ENCODE measurements at places on chromosomes 6 and 20.

DNA sequence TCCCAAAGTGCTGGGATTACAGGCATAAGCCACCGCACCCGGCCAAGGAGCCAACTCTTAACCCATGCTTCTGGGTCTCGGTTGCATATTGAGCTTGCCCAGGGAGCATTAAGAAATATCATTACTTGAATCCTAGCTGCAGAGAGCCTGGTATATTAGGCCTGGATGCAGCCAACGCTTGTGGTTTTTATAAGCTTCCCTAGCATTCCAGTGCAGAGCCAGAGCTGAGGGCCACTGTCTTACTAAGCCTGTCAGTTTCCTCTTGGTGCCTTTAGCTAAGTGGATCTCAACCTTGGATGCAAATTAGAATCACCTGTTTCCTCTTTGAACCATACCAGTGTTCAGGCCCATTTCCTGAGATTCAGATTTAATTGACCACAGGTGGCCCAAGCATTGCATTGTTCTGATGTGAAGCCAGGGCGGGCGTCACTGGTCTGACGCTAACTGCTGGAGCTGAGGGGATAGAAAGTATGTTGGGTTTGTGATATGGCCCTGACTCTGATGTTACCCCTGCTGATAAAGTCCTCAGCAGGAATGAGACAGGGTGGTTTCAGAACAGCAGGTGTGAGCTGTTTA lies 76.3 kb downstream of the BTBD3 start:
- DNase-seq, result no peak

GRCh38 chr6:125834348-125834747 lies 43.6 kb downstream of the NCOA7 start:
- no peak for DNase-seq

DNA sequence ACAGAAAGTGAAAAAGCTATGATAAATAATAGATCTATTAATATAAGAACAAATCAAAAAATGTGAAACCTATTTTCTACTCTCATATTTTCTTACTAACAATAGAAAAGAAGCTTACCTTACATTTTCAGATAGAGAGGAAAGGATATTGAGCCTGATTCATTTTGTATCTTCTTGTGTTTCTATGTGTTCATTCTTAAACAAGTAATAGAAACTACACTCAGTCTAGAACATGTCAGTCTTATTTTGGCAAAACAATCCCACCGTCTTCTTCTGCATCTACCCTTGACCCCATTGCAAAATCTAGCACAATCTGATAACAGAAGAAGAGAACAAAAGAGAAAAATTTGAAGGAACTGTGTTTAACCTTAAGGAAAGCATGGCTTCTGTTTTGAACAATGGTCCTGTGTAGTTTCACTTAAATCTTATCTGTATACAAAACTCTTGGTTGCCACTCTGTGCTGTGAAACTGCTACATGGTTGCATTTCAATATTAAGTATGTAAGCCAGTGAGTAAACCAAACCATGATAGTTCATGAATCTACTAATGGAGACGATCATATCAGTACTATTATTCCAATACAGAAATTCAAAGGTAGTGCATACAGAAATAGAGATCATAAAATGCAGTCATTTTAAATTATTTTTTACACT lies 69.5 kb upstream of the LGSN start:
- no peak for DNase-seq

GRCh38 chr20:35320396-35321126 lies 28.3 kb upstream of the FAM83C start:
- DNase-seq, result peak; percentile 85

- DNase-seq, result no peak
Observed at GRCh38 chr20:23955896-23956295, 32.7 kb downstream of the GGTLC1 start.

GRCh38 chr6:89874438-89874837 lies 19.8 kb upstream of the GJA10 start:
- DNase-seq, result no peak

GRCh38 chr6:158686791-158687381 lies 37.0 kb downstream of the SYTL3 start:
- DNase-seq, result no peak

- DNase-seq, result no peak
Observed at GRCh38 chr6:37347670-37348111, 6.1 kb upstream of the RNF8 start.

GRCh38 chr6:151070631-151071051 lies 169.1 kb upstream of the AKAP12 start:
- peak; percentile 50 for DNase-seq

- peak; percentile 5 for DNase-seq
Observed at GRCh38 chr6:89597988-89598387, 40.6 kb downstream of the LYRM2 start.

GRCh38 chr20:33284284-33284683 lies 1.3 kb downstream of the BPIFB1 start:
- DNase-seq, result no peak

DNA sequence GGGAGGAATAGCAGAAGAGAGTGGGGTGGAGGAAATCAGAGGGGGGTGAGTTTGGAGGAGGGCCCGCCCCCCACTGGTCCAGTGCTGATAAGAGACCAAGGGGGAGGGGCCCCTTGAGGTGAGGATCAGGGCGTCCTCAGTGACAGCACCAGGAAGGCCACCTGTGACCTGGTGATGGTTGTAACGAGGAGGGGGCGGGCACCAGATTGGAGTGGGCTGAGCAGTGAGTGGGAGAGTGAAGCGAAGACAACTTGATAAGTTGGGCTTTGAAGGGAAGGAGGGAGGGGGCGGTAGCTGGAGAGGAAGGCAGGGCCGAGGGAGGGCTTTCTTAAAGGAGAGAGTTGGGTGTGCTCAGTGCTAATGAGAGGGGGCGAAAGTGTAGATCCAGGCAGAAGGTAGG lies 30.7 kb downstream of the CDH22 start:
- no peak for DNase-seq

GRCh38 chr6:122746688-122747087 lies 32.8 kb upstream of the FABP7 start:
- DNase-seq, result no peak

DNA sequence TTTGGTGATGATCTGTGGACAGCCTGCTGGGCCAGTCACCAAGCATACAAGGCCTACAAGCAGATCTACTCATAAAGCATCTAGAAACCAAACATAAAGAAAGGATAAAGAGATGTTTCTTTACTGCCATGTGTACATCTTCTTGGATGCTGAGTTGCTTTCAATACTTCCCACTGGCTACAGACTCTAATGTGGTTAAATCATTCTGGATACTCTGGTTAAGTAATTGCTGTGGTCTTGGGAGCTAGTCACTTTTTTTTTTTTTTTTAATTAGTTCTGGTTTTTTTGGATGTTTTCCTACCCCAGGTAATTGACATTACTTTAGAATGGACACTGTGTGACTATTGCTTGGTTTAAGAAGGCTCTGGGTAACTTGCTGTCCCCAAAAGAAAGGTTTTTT lies 215.4 kb upstream of the RUNX2 start:
- DNase-seq, result peak; percentile 61

DNA sequence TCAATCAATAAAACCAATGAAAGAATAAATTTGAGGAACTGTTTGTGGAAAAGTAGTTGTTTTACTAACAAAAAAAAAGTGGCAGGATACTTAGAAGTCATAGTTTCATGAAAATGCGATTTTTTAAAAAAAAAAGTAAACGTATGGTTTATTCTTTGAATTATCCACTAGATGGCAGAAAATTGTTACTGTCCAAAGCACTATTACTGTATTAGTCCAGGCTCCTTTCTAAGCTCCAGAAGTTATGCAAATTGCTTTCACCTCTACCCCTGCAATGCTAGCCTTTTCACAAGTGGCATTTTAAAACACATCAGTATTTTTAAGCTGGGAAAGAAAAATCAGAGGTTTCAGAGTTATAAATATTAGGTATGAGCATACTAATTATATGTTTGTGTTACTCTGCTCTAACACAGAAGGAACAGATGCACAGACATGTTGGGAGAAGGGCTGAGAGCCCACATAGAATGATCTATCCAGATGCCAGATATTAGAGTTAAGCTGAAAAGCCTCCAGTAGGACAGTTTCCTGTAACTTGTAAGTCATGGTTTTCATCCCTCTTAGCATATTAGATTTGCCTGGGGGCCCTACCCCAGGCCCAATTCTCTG lies 63.9 kb downstream of the FHL5 start:
- peak; percentile 36 for DNase-seq

- no peak for DNase-seq
Observed at GRCh38 chr6:80170433-80170832, 64.0 kb downstream of the BCKDHB start.

GRCh38 chr6:20540683-20541082 lies 6.4 kb downstream of the CDKAL1 start:
- peak; percentile 11 for DNase-seq

DNA sequence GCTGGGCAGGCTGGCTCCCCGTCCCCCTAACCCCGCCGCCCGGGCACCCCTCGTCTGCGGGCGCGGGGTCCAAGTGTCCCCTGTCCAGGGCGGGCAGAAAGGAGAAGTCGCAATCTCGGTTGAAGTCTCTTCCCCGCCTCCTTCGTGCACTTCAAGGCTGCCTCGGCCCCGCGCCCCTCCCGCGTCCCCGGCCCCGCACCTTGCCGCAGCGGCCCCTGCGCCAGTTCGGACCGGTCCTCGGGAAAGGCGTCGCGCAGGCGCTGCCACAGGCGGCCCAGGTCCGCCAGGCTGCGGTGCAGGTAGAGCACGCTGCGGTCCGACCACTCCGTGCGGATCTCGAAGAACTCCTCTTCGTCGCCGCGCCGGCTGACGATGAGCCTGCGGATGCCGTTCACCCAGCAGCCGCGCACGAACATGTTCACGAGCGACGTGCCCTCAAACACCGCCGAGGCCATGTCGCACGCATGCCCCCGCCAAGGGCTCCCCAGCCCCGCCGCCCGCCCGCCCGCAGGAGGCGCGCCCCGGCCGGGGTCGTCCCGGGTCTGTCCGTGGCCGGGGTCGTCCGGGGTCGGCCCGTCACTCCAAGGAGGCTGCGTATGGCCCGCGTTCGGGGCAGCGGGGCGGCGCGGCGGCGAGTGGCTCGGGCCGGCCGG lies at the start of gene PXDC1:
Gene PXDC1, minus strand, starts transcription at position 637 of the 653 bp plus-strand sequence. Its CDS starts 182 bp downstream, at position 455.
- DNase-seq, result no peak

DNA sequence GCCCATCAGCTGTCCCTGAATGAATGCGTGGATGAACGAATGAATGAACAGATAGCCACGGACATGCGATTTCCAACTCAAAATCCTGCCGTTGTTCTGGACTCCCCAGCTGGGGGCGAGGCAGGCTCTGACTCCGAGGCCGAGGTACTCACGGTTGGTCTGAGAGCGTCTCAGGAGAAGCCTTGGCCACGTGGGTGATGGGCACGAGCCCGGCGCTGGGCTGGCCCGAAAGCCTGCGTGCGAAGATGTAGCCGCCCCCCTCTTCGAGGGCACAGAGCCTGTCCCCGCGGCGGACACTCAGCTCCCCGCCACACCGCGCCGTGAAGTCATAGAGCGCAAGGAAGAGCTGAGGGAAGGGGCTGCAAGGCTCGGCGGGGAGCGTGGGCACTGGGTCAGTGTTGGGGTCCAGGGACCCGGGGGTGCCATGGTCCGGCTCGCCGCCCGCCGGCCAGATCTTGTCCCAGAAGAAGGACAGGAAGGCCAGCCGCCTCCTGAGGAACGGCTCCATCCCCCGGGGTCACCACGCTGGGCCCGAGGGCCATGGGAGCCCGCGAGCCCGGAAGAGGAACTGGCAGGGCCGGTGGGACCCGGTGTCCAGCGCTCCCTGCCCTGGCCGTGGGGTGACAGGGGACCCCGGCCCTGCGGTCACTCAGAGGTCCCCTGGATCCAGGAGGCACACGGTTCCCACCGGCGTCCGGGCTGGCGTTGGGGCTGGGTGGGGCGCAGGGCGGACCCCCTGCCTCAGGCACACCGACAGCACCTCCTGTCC lies 409 bp downstream of the SRMS start:
- DNase-seq, result no peak

DNA sequence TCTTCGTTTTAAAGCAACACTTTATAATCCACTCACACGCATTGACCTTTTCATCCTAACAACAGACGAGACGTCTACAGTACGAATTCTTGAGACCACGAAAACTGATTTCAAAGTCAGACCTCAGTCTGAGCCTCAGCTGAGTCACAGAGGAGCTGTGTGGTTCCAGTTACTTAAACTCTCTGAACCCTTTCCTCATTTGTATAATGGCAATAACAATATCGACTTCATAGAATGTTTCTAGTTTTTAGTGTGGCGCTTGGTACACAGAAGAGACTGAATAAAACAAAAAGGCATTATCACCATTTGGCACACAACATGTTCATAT lies 236.9 kb downstream of the ATXN1 start:
- peak; percentile 91 for DNase-seq

DNA sequence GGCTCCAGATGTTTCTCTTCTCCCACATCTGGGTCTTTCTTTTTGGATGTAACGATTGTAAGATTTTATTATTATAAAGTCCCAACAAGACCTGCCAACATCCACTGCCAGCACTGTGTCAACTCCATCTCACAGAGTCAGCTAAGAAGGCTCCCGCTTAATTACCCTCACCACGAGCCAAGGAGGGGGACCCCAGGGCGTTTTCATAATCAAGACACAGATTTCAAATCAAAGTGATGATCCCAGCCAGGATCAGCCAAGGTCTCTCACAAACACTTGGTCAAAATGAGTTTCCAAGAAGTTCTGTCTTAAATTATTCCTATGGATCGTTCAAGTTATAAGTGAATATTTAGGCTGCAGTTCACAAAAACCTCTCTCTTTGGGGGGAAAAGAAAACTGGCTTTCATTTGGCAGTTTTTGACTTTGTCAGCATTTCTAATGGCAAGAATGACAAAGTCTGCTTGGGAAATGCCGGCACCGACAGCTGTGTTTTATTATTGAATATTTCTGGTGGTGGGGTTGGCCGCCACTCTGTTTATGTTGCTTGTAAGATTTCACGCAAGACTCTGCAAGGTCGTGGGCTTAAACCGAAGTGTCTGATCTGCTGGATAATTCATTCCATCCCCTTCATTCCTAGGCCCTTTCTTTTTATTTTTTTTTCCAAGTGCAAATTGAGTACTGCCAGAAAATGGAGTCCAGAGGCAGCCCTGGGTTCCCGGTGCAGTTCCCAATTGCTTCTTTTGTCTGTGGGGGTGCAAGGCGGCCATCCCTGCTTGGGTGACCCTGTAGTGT lies 170.2 kb upstream of the PMEPA1 start:
- DNase-seq, result peak; percentile 25

DNA sequence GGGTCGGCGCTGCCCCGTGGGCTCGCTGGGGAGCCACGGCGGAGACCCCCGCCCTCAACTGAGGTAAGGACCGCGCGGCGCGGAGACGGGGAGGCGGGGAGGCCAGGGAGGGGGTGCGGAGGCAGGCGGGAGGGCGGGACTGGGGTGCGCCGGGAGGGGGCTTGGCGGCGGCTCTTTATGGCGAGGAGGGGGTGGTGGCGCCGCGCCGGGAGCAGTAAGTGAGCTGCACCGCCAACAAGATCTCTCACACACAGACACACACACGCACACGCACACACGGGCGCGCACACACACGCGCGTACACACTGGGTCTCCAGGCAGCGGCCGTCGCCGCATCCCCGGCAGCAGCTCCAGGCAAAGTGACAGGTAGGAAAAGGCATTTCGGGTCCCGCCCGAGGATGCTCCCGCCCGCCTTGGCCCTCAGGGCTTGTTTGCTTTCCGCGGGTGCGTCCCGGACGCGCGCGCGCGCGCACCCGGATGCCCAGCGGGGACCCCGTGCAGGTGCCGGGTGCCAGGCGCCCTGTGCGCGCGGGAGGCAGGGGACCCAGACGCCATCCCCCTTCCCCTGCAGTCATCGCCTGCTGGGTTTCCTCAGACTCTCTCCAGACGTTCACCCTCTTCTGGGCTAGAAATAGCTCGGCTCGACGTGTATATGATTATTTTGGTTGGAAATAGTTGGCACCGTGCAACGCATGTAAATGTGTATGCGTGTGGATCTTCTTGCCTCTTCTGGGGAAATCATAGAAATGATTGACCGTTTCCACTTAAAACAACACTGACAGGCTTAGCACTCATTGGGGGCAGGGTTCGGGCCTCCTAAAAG lies at the start of gene PLCB4:
Gene PLCB4, plus strand, starts transcription at position 247 of the 823 bp plus-strand sequence. CDS start 238,728 bp downstream, outside the sequence.
- DNase-seq, result peak; percentile 36

GRCh38 chr6:39884696-39885095 lies 49.6 kb downstream of the MOCS1 start:
- peak; percentile 67 for DNase-seq
